ENCODE measurements at places on chromosomes 4 and X.
A peak's percentile ranks its signal among the peaks of the same experiment; 100 is the strongest.

GRCh38 chr4:183636503-183636902 lies 22.5 kb downstream of the RWDD4 start:
- peak; percentile 62 for DNase-seq

GRCh38 chrX:1554469-1555210 lies 17.7 kb upstream of the P2RY8 start:
- DNase-seq, result no peak

DNA sequence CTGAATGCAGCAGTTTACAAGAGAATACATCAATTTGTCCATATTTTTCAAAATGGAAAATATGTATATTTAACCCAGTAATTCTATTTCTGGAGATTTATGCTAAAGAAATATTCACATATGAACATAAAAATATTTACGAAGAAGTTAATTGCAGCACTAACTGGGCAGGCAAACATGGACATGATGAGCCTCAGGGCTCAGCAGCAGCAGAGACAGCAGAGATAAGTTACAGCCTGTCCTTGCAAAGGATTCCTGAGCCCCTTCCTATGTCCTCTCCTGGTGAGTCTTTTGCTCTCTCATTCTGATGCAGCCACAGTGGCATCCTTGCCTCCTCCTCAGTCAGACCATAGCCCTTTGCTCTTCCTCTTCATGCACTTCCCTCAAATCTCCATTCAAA lies 680.6 kb upstream of the CPEB2 start:
- DNase-seq, result no peak

GRCh38 chr4:163590103-163590502 lies 95.6 kb downstream of the TMA16 start:
- no peak for DNase-seq

- DNase-seq, result peak; percentile 4
Measured at GRCh38 chr4:22688236-22688635, 4.5 kb upstream of the GBA3 start.

DNA sequence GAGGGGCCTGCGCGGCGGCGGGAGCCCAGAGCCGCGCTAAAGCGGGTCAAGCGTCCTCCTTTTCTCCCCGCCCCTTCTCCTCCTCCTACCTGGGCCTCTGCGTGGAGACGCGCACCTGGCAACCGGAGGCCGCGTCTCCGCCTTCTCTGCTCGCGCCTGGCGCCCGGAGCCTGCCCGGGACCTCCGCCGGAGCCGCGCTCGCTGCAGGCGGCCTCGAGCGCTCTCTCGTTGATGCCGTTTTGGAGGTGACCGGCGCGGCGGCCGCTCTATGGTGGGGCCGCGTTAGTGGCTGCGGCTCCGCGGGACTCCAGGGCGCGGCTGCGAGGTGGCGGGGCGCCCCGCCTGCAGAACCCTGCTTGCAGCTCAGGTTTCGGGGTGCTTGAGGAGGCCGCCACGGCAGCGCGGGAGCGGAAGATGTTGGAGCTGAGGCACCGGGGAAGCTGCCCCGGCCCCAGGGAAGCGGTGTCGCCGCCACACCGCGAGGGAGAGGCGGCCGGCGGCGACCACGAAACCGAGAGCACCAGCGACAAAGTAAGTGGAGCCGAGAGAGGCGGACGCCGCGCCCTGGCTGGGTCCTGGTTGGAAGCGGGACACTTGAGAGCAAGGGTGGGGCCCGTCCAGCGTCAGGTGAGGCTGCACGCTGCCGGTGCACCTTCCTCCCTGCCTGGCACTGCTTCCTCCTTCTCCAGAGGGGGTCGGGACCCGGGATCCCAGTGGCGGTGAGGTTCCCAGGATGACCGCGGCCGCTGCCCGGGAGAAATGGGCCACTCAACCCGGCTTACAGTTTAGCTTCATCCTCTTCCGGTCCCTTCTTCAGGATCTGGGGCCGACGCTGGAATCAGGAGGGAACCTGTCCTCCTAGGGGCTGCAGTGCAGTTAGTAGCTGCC lies at the start of gene CDS1:
TSS of gene CDS1 (plus strand) at position 140 of the 888 bp plus-strand sequence. CDS start at position 415, 275 bp downstream.
- no peak for DNase-seq

DNA sequence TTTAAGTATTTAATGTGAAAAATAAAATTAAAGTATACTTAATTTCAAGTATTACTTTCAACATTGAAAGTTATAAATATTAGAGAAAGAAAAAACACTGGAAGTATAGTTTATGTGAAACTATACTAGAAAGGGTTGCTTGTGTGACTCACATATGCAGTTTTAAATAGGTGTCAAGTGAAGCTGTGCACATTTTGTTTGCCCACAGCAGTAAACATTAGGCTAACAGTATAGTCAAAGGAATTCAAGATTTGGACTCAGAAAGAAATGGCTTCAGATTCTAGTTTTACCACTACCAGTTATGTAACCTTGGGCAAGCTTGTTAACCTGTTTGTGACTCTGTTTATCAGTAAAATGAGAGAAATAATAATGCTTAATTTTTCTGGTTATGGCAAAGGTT lies 148.2 kb downstream of the FAM47B start:
- DNase-seq, result no peak

DNA sequence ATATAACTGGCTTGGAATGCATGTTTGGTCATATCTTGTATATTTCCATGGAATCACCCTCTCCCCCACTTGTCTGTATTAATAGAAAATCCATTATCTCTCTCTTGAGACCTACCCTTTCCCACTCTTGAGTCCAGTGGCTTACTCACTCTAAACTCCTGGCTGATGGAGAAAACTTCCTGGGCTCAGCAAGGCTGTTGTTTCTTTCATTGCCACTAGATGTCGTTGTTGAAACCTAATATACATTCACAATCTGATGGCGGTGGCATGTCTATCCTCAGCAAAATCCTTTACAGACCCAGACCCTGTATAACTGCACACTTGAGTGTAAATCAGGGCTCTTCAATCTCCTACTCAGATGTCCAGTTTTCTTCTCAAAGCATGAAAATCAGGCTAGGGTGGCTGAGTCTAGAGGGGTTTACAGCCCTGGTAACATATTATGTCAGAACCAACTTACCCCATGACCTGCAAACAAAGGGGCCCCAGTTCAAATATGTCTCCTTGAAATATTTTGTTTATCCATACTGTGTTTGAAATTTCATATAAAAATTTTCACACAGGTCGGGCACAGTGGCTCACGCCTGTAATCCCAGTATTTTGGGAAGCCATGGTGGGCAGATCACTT lies 70.0 kb upstream of the FAM241A start:
- peak; percentile 80 for DNase-seq

DNA sequence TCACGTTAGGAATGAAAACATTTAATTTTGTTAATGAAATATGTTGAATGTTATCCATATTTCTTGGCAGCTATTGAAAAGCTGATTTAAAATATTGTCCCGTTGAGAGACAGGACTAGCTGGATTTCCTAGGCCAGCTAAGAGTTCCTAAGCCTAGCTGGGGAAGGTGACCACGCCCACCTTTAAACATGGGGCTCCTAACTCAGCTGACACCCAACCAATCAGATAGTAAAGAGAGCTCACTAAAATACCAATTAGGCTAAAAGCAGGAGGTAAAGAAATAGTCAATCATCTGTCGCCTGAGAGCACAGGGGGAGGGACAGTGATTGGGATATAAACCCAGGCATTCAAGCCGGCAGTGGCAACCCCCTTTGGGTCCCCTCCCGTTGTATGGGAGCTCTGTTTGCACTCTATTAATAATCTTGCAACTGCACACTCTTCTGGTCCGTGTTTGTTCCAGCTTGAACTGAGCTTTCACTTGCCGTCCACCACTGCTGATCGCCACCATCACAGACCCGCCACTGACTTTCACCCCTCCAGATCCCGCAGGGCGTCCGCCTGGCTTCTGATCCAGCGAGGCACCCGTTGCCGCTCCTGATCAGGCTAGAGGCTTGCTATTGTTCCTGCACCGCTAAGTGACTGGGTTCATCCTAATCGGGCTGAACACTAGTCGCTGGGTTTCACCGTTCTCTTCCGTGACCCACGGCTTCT lies 308.9 kb downstream of the GLUD2 start:
- DNase-seq, result no peak

GRCh38 chr4:155881555-155881954 lies 15.5 kb upstream of the ASIC5 start:
- no peak for DNase-seq

DNA sequence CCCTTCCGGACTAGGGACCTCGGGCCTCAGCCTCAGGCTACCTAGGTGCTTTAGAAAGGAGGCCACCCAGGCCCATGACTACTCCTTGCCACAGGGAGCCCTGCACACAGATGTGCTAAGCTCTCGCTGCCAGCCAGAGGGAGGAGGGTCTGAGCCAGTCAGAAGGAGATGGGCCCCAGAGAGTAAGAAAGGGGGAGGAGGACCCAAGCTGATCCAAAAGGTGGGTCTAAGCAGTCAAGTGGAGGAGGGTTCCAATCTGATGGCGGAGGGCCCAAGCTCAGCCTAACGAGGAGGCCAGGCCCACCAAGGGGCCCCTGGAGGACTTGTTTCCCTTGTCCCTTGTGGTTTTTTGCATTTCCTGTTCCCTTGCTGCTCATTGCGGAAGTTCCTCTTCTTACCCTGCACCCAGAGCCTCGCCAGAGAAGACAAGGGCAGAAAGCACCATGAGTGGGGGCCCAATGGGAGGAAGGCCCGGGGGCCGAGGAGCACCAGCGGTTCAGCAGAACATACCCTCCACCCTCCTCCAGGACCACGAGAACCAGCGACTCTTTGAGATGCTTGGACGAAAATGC lies at the start of gene WAS:
TSS of gene WAS (plus strand) at position 389 of the 572 bp plus-strand sequence. CDS start at position 444, 55 bp downstream.
- DNase-seq, result no peak

DNA sequence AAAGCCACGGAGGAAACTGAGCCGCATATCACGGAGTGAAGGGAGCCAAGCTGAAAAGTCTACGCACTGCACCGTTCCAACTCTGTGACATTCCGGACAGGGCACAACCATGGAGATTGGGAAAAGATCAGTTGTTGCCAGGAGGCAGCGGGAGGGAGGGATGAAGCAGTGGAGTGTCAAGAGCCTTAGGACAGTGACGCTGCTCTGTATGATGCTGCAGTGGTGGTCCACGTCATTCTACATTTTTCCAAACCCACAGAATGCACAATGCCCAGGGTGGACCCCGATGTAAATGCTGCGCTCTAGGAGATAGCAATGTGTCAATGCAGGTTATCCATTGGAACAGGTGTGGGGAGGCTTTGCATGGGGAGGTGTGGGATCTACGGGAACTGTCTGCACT lies 7.5 kb upstream of the WFS1 start:
- DNase-seq, result no peak

- peak; percentile 63 for DNase-seq
Measured at GRCh38 chr4:166527500-166527899, 654.5 kb downstream of the TLL1 start.

GRCh38 chr4:153223930-153224329 lies 19.7 kb downstream of the TRIM2 start:
- DNase-seq, result no peak

GRCh38 chr4:149168645-149169044 lies 647.0 kb downstream of the IQCM start:
- DNase-seq, result peak; percentile 60

DNA sequence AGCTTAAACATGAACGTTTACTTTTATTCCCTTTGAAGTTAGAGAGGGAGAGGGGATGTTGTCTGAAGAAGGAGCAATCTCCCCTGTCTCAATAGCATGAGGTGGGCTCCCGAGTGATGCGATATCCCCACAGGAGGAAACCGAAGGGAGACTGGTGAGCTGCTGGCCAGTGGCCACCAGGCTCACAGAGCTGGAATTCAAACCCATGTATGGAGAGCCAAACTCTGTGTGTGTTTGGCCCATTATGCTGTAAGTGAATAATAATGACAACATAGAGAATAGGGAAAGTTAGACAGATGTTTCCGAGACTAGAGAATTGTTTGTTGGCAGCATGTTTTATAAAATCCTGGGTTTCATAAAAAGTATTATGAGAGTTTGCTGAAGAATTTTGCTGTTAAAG lies 66.1 kb upstream of the CLNK start:
- DNase-seq, result no peak

GRCh38 chrX:7143076-7143475 lies 4.4 kb upstream of the STS start:
- no peak for DNase-seq

- peak; percentile 27 for DNase-seq
Measured at GRCh38 chr4:101419336-101420135, 72.2 kb upstream of the PPP3CA start.

DNA sequence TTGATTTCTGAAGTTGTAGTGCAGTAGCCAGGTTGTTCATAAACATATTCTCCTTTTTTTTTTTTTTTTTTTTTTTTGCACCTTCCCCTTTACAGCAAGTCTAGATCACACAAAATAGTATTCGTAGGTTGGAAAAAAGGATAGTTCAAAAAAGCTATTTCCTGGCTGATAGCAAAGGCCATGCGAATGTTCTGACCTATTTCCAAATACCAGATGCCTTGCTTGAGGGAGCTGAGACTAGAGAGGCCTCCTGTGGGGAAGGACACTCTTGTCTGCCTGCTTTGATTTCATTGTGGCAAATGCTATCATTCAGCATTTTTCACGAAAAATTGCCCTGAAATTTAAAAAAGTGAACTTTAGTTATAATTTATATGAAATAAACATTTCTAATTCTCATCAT lies 111.4 kb downstream of the MAD2L1 start:
- DNase-seq, result peak; percentile 90

DNA sequence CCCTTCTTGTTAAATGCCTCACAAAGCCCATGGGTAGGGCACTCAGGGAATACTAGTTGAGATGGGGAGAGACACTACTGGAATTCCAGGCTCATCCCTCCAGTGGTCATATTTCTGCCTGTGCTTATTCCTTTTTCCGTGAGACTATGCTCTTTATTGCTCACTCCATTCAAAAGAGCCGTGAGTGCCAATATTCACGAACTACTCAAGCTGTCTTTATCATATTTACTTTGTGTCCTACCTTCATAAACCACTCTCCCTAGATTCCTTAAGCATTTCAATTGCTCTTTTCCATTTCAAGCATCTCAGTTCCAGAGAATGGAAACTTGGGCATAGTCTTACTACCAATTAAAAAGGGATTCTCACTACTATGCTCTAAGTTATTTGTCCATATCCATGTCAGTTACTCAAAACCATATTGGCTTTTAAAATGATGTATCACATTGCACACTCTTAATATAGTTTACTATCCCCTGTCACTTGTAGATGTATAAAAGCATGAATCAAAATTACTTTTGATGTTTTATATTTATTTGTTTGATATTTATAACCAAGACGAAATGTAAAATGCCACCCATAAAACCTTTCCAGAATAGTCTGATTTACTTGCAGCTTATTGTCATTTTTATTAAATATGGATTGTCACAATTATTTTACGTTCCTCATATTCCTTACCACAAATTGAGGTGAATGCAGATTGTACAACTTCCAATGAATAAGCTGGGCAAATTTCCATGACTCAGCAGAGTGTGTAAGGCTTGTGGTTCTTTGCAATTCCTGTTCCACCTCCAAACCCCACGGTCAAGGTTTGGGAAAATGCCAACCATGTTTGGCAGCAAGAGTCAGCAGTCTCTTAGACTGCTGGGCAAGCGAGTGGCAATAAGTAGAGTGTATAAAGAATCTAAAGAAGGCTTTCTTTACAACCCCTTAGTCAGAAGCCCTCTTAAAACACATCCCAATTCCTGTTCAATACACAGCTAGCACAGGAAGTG lies 24.4 kb downstream of the ENOX2 start:
- DNase-seq, result peak; percentile 84

- no peak for DNase-seq
Measured at GRCh38 chr4:16083241-16084191, at the start of gene PROM1. Gene PROM1, minus strand, starts transcription at chr4:16084023. Its CDS starts 8,117 bp downstream, at chr4:16075906.

- peak; percentile 65 for DNase-seq
Measured at GRCh38 chr4:6582889-6583490, 8.0 kb downstream of the MAN2B2 start.

All from choroid plexus epithelial cell (primary cell).